ENCODE measurements at places on chromosomes 16 and 17. TPM values are rescaled to one million over a fixed set of nuclear protein-coding genes. Genes with fewer than 3 reads are reported as not detected.

CDH8 gene
- 0.24 TPM for total RNA-seq

SLC22A31 gene
- total RNA-seq = not detected

OTOA gene
- 0.06 TPM for total RNA-seq

DNA sequence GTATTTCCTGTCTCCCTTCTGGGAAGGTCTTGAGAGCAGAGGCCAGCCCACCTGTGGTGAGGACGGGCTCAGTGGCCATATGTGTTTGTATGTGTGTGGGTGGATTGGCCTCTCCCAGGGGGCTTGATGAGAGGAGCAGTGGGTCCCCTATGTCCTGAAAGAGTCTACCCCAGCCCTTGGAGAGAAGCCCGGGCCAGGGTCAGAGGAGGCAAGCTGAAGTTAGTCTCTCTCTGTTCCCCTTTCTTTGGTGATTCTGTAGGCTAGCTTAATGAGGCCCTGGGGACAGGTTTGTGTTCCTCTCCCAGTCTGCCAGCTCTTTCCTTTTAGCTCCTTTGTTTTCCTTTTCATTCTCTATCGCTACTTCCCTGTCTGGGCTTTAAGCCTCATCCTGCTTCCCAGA, 23.8 kb upstream of the NFATC3 start:
- DNase-seq = no peak

DNA sequence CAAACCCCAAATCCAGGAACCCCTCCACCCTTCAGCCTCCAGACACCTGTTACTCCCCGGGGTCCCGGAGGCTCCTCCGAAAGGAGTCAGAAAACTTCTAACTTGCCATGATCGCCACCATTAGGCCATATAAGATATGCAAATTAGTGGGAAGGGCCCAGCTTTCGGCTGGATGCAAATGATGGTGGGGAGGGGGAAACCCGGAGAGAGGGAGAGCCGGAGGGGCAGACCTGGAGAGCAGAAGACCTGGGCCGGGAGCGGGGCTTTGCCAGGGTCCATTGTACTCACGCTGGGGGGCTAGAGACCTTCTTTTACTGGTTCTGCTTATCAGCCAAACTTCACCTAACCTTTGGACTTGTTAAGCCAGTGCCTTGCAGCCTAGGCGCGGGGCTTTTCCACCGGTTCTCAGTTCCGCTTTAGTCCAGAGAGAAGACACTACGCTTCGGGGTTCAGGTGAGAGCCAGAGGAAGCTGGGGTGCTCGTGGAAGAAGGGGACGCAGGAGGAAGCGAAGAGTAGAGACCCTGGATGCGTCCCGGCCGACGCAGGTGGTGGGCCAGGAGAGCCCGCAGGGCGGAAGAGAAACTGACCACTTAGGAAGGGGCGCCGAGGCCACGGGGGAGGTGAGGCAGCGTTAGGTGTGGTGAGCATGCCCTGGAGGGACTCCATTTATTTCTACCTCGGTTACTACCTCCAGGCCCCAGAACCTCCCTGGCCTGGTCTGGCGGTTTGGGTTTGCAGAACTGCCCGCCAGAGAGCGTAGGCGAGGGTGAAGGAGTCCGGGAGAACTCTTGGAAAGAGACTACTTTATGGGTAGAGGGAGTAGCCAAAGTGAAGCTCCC, at the start of gene HNF1B:
Gene HNF1B (minus strand): TSS at position 99 of the 840 bp plus-strand sequence. CDS start 175 bp downstream, outside the sequence.
- no peak for DNase-seq

DNA sequence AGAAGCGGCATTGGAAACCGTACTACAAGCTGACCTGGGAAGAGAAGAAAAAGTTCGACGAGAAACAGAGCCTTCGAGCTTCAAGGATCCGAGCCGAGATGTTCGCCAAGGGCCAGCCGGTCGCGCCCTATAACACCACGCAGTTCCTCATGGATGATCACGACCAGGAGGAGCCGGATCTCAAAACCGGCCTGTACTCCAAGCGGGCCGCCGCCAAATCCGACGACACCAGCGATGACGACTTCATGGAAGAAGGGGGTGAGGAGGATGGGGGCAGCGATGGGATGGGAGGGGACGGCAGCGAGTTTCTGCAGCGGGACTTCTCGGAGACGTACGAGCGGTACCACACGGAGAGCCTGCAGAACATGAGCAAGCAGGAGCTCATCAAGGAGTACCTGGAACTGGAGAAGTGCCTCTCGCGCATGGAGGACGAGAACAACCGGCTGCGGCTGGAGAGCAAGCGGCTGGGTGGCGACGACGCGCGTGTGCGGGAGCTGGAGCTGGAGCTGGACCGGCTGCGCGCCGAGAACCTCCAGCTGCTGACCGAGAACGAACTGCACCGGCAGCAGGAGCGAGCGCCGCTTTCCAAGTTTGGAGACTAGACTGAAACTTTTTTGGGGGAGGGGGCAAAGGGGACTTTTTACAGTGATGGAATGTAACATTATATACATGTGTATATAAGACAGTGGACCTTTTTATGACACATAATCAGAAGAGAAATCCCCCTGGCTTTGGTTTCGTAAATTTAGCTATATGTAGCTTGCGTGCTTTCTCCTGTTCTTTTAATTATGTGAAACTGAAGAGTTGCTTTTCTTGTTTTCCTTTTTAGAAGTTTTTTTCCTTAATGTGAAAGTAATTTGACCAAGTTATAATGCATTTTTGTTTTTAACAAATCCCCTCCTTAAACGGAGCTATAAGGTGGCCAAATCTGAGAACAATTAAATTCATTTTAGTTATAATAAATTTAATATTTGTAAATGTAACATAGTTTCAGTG, 1.7 kb downstream of the HEXIM1 start:
- DNase-seq = no peak

GRCh38 chr16:3046641-3047386, 453 bp downstream of the MMP25 start:
- no peak for DNase-seq

DNA sequence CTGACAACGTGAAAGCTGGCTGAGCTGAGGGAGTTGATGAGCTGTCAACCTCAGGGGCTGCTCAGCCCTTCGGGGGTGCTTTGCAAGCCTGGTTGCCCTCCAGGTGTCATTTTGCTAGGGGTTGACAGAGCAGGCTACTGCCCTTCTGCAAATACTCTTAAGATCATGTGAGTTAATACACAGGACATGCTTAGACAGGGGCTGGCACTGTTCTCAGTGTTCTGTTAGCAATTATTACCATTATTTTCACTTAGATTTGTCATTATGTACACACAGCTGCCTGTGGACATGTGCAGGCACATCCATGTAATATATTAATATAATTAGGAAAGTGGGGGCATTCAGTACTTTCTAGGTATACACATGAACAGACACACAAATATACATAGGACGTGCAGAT, 554.3 kb upstream of the HSBP1 start:
- no peak for DNase-seq

- DNase-seq = no peak
These were observed 59.3 kb downstream of the USP10 start for GRCh38 chr16:84759061-84759460.

DNA sequence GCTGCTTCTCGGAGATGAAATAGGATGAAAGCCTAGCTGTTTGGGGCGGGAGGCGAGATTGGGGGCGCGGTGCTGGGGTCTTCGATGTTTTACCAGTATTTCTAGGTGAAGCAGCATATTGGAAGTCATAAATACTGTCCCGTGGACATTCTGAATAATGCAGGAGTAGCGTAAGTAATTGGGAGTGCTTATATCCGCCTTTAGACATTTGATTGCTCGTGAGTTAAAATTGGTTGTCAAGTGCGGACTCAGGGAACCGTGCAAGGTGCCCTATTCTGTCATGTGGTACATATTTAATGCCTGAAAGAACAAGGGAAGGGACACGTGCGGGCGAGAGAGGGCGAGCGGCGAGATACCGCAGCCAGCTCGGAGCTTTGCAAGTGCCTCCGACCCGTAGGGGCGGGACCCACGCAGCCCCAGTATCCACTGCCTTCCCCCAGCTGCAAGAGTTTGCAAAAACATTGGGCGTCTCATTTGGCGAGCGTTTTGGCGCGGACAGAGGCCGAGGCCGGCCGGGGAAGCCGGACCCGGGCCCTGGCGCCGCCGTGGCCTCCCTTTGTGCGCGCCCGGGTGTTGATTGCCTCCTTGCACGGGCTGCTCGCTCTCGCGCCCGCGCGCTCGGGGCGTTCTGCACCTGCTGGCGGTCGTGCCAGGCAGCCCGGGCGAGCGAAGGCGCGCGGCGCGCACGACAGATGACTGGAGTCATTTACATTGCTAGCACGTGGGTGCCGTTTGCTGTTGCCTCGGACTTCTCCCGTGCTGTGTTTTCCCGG, 849.8 kb upstream of the RBFOX1 start:
- DNase-seq = no peak

DNA sequence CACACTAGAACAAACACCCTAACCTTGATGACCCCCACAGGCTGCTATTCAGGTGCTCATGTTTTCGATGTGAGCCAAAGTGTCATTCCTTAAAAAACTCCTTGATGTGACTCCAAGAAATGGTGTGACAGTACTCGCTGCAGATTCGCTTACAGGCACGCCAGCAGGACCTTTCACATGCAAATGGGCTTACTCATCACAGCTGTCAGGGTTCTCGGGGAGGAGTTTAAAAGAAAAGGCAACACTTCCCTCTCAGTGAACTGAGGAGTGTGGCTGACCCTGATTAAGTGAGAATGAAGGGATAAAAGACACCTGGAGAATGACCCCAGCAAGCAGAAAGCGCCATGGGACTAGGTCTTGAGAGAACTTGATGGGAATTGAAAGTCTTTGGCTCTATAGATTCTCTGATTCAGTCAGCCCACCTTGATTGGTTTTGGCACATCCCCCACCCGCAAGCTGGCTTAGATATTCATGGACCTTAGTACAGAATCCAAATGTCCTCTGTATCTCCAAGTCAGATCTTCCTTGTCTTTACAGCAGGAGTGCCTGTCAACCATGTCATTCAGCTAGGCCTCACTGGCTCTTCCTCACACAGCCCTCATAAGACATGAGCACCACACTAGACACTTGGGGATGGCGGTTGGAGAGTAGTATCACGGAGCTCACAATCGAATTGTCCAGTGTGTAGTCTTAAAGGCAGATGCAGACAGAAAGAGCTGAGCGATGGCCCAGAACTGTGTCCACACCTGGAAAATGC, 82.6 kb downstream of the HIC1 start:
- no peak for DNase-seq

Measured in glomerular endothelial cell (primary cell).